ENCODE measurements at places on chromosomes 5 and 9.

DNA sequence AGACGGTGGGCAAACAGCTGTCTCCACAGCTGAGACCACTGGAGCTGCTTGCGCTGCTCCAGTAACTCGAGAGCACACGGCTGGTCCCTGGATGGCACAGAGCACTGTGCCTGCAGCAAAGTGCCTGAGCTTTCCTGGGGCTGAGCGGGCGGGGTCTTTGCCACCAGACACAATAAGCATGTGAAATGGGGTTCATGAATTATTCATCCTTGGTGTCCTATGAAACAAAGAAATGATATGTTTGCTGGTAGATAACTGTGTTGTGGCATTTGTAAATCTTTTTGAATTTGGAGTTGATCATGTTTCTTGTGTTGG lies 151.7 kb upstream of the MPDZ start:
- DNase-seq = no peak

- no peak for DNase-seq
Observed at GRCh38 chr9:93315118-93315517, 131.2 kb downstream of the WNK2 start.

DNA sequence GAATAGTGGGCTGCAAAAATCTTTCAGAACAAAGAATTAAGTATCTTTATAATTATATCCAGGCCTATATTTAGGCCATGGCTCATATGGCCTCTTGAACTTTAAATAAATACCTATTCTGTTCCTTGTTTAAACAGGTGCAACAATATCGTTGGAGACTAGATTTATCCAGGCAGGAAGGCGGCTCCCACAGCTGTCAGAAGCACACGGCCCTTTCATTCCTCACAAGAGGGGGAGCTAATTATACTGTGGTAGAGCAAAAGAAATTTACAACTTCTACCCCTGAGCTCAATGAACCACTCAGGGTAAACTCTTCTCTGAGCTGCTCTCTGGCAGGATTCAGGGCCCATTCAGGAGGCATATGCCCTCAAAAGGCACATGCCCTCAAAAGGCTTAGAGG lies 31.3 kb downstream of the TMEM174 start:
- DNase-seq = no peak

DNA sequence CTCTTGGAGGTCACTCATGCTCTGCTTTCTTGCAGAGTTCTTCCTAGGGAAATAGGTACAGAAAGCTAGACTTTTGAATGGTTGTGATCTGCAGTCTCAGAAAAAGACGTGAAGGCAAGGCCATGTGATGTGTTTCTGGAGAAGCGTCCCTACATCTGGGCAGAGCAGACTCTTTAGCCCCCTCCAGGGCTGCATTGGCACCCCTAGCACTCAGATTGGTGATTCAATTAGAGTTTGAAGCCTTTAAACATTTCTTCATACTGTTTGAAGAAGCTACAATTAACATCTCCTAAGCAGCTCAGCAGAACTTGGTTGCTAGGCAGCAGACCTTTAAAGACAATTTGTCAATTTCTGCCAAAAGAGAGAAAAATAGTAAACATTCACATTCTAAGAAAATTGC lies 21.6 kb downstream of the JADE2 start:
- DNase-seq = no peak

- no peak for DNase-seq
Observed at GRCh38 chr9:135069558-135070197, 17.8 kb upstream of the OLFM1 start.

GRCh38 chr5:96112703-96113102 lies 151.1 kb upstream of the ELL2 start:
- DNase-seq = no peak

DNA sequence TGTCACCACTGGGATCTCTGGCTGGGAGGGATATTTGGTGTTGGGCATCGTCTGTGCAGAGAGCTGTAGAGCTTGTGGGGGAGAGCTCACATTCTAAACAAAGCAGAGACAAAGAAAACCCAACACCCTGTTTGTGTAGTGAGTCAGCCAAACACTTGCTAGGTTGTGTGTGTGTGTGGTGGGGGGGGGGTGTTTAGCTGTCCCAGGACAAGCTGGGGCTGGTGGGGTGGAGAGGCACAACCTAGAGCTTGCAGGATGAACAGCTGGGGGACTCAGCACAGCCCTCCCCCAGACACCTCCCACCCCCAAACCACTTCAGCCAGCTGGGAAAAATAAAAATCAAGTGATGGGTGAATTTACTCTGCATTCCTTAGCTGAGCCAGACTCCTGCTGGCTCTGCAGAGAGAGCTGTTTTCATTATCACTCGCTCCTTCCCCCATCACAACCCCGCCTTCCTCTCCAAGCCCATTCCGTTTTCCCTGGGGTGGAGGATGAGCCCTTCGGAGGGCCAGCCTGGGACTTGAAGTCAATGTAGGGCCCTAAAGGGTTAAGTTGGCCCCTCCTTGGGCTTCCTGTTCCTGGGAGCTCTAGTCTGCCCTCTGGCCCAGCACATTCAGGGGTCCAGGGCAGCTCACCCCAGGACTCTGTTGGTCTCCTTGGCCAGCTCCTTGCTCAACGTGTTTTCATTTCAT lies 2.6 kb downstream of the OLFML2A start:
- peak; percentile 87 for DNase-seq

DNA sequence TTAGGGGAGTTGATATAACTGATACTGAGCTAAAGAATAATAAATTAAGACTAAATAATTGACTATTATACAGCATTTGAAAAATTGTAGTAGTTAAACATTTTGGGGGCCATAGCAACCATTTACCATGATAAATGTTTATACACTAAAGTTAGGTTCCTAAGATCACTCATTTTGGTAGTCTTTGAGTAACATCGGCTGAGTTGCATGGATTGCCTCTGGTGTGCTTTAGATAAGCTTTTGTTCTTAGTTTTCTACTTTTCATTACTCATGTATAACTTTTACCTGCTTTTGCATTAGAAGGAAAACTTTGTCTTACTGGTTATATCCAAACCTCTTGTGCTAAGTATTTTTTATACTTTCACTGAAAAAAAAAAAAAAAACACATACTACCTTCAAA lies 101.2 kb downstream of the SLC44A1 start:
- no peak for DNase-seq

DNA sequence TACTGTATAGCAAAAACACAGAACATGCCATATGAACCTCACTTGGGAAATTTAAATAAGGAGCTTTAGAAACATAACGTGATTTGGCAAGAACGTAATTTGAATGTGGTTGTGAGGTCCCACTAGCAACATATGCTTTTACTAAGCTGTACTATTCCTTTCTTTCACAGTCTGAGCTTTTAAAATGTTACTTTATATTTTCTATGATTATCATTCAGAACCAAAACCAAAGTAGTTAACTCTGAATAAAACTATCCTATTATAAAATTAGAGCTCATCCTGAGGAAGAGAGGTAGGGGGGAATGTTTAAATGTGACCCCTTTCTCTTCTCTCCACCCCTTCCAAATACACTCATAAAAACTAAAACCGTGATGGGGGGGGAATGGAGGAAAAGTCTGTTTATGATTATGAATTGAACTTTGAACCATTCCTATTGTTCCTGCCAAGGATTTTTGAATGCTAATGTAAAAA lies 435.7 kb downstream of the NFIB start:
- DNase-seq = no peak

- DNase-seq = no peak
Observed at GRCh38 chr5:95392593-95393182, 1.5 kb downstream of the FAM81B start.

GRCh38 chr9:115910959-115911358 lies 242.6 kb upstream of the PAPPA start:
- no peak for DNase-seq

- peak; percentile 52 for DNase-seq
Observed at GRCh38 chr9:126459965-126460843, 133.6 kb downstream of the MVB12B start.

DNA sequence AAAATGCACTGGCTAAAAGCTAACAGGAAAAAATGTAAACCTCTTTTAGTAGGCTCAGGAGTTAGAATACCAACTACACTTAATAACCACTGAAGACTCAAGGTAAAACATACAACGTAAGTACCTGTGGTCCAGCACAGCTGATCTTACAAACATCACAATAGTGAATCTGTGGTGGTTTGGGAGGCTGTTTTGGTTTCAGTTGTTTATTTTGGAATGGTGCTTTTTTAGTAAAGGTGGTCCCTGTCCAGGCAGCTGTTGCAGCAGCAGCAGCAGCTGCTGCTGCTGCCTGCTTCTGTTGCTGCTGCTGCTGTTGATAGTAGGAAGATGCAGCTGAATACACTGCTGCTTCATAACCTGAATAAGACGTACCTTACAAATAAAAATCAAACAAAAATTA lies 37.9 kb downstream of the ZFR start:
- DNase-seq = no peak

DNA sequence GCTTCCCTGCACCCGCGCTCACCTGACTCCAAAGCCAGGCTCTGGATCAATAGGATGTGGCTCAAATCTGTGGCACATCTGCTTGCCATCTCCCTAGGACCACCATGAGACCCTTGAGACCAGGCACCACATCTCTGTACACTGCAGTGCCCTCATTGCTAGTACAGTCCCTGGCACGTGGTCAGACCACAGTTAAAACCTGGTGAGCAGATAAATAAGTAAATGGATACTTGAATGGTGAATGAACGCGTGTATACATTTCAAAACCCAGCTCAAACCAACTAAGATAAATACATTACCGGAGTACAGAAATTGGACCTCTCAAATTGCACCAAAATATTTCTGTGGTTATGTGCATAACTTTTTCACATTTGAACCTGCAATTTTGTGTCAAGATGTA lies 221.2 kb upstream of the IRX4 start:
- DNase-seq = no peak

DNA sequence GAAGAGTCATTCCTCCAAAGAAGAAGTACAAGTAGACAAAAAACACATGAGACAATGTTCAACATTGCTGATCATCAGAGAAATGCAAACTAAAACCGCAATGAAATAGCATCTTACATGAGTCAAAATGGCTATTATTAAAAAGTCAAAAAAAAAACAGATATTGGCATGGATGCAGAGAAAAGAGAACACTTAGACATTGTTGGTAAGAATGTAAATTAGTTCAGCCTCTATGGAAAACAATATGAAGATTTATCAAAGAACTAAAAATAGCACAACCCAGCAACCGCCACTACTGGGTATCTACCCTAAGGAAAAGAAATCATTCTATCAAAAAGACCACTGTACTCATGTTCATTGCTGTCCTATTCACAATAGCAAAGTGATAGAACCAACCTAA lies 157.5 kb downstream of the CHSY3 start:
- DNase-seq = no peak

- no peak for DNase-seq
Observed at GRCh38 chr9:1101846-1102641, 51.9 kb downstream of the DMRT2 start.

DNA sequence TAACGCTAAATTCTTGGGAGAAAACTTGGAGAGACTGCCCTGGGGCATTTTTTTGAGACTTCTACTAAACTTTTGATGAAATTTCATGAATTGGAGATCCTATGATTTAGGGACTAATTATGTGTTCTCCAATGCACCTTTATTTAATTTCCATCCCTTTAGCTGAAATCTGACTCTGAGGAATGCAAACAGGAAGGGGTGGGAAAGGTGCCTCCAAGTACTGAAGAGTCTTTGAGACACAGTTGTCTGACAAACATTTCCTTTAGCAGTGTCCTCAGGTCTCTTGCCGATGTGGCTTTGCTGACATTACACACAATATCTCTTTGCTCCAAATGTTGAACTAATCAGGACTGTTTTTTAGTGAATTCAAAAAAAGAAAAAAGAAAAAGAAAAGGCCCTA lies 76.9 kb downstream of the LIX1 start:
- no peak for DNase-seq

DNA sequence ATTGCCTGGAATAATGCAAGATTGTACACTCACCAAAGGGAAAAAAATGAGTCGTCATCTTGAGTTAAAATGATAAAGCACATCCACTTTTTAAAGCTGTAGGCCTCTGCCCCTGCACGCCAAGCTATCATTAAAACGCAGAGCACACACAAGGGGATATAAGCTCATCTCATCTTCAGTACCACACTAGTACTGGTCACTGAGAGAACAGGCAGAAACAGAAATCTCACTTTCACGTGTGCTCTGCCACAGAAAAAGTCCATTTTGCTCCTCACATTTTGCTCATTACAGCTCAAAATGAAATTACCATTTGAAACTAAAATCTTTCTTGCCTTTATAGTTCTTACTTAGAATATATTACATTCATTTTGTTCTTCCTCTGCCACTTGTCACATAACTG lies 99.2 kb upstream of the SLC30A5 start:
- no peak for DNase-seq

DNA sequence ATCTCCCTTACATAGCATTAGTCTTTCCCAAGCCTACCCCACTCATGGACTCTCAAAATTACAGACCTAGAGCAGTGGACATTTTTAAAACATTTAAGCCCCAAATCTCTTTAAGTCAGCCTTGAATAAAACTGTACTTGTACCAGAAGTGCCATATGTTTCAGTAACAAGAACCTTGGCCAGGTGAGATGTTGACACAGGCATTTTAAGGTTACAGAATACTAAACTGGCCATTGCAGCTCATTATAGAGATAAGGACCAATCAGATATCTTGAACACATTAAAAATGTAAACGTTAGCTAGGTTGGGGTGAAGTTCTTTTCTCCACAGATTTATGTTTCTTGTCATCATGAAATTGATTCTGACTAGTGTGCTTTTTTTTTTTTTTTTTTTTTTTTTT lies 103.8 kb upstream of the MIER3 start:
- DNase-seq = no peak

- no peak for DNase-seq
Observed at GRCh38 chr9:117355542-117355941, 59.3 kb downstream of the ASTN2 start.

- no peak for DNase-seq
Observed at GRCh38 chr9:20619487-20620200, 2.7 kb downstream of the MLLT3 start.

- DNase-seq = no peak
Observed at GRCh38 chr5:170569101-170569500, 65.3 kb downstream of the KCNIP1 start.

GRCh38 chr5:178221282-178221681 lies 11.3 kb downstream of the PHYKPL start:
- DNase-seq = no peak

DNA sequence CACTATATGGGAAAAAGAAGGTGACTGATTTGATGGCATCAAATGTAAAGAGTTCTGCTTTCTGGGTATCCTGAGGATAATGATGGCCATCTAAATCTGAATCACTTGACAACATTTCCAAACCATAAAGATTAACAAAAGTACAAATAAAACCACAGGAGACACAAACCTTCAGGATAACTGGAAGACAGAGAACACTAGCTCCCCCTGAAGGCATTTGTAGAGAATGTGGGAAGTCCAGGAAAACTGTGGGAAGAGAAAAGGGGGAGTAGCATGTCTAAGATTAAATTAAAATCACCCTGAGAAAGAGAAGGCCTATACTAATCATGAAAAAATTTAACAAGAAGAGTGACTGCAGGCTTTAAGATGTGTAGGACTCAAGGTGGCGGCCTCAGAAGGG lies 116.2 kb downstream of the PRELID2 start:
- peak; percentile 29 for DNase-seq

Measured in AG08396 (cell line).